ENCODE measurements at places on chromosomes 12 and 14.
A peak's percentile ranks its signal among the peaks of the same experiment; 100 is the strongest.

- no peak for DNase-seq
These were observed 32.1 kb downstream of the CMKLR1 start for GRCh38 chr12:108307006-108307405.

DNA sequence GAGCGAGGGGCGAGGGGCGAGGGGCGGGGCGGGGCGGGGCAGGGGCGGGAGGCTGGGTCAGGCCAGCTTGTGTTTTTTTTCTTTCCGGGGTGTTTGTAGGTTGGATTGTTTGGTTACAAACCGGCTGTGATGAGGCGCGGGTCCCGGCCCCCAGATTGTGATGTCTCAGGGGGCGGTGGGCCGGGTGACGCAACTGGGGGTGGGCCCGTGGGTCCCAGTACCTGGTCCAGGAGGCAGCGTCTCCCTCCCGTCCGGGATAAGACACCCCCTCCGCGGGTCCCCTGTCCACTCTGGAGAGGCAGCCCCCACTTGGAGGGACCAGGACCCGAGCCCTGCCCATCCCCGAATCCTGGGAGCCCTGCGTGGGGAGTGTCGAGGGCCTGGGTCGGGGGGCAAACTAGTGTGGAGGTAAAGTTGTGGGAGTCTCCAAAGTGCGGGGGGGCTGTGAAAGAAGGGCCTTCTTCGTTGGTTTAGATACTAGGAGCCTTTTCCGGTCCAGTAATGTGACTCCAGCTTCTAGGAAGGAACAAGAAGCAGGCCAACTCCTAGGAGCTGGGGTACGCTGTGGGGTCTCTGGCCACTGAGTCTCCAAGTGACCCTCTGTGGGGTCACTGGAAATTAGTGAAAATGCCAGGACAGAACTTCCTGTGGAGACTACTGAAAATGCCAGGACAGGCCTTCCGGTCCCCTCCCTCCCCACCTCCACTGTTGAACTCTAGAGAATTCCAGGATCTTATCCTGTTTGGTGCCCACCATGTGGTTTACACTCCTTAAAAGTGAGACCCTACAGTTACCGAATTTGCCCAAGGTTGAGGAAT is 579 bp upstream of the CLMN start:
- no peak for DNase-seq

DNA sequence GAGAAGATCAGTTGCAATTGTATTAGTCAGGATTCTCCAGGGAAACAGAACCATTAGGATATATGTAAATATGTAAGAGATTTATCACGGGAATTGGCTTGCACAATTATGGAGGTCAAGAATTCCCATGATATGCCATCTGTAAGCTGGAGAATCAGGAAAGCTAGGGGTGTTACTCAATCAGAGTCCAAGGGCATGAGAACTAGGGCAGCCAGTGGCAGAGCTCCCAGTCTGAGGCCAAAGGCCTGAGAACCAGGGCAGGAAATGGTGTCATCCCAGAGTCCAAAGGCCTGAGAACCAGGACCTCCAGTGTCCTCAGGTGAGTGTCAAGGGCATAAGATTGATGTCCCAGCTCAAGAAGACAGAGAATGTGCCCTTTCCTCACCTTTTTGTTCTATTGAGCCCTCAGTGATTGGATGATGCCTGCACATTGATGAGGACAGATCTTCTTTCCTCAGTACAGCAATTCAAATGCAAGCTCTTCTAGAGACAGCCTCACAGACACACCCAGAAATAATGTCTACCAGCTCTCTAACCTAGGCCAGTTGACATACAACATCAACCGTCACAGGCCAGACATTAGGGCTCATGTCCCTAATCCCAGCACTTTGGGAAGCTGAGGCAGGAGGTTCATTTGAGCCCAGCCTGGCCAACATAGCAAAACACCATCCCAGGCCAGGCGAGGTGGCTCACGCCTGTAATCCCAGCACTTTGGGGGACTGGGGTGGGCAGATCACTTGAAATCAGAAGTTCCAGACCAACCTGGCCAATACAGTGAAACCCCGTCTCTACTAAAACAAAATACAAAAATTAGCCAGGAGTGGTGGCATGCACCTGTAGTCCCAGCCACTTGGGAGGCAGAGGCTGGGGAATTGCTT is 34.9 kb upstream of the ZNF740 start:
- no peak for DNase-seq

DNA sequence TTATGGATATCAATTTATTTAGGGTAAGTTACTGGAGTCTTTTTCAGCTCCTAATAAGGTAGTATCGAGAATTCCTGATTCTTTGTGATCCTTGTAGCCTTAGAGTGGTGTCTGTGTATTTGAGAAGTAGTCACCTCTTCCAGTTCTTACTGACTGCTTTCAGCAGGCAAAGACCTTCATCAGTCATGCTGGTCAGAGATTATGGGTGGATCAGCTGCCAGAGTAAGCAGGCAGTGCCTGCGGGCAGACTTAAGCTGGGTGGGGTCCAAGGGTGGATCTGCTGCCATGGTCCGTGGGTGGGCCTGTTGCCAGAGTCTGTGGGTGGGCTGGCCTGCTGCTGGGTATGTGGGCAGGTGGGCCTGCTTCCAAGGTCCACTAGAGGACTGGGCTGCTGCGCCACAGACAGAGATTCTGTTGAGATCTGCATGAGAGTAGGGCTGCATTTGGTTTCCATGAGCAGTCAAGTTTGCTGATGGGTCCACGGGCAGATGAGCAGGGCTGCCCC is 188.7 kb downstream of the ANO2 start:
- DNase-seq: no peak

DNA sequence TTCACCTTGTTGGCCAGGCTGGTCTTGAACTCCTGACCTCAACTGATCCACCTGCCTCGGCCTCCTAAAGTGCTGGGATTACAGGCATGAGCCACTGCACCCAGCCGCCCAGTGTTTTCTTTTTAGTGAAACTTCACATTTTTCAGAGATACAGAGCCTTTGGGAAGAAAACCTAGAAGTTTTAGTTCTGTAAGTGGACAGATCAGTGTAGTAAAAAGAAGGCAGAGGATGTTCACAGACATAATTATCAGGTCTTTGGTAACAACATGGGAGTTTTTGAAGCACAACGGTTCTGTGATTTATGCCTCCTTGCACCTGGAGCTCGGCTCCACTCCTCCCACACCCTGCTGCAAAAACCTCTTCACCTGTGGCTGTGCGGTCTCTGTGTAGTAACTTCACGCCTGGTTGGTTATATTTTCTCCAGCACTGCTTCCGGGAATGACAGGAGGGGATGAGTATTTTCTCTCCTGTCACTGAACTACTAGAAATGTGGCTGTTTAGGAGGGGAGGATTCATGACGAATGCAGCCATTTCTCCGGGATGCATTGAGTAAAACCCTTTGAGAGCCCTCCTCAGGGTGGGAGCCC is 67.0 kb downstream of the ARF6 start:
- peak; percentile 25 for DNase-seq
